ENCODE measurements at places on chromosomes 16 and 17.

DNA sequence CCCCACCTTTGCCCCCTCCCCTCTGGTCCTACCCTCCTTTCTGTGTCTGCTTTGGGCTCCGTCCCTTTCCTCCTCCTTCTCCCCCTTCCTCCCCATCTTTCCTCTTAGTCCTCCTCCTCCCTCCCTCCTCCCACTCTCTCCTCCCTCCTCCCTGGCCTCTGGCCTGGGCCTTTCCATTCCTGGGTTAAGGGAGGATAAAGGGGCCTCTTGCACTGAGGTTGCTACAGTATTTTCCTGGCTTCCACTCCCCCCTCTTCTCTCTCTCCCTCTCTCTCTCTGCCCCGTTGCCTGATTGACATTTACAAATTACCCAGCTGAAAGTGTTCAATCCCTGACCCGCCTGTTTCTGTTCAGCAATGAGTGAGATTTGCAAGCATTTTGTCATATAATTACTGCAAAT lies 44.0 kb downstream of the MRM1 start:
- ATAC-seq: no peak

DNA sequence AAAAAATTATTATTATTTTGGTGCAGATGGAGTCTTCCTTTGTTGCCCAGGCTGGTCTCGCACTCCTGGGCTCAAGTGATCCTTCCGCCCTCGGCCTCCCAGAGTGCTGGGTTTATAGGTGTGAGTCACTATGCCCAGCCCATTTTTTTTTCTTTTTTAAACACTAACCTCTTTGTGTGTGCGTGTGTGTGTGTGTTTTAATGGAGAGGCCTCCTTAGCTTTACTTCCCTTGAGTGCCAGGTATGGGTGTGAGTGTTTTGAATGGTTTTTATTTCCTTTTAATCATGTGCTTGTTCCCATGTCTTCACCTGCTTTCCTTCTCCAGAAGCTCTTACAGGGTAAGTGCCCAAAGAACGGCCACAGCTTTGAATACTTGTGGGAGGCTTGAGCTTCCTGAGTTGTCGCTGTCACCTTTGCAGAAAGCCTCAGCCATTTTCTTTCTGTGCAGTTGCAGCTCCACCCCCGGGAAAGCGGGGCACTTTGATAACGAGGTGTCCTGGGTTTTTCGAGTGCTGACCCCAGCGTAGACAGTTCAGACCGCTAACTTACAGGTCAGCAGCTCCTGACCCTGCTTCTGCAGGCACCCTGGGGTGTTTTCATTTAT lies 22.6 kb downstream of the AKAP1 start:
- ATAC-seq: no peak

DNA sequence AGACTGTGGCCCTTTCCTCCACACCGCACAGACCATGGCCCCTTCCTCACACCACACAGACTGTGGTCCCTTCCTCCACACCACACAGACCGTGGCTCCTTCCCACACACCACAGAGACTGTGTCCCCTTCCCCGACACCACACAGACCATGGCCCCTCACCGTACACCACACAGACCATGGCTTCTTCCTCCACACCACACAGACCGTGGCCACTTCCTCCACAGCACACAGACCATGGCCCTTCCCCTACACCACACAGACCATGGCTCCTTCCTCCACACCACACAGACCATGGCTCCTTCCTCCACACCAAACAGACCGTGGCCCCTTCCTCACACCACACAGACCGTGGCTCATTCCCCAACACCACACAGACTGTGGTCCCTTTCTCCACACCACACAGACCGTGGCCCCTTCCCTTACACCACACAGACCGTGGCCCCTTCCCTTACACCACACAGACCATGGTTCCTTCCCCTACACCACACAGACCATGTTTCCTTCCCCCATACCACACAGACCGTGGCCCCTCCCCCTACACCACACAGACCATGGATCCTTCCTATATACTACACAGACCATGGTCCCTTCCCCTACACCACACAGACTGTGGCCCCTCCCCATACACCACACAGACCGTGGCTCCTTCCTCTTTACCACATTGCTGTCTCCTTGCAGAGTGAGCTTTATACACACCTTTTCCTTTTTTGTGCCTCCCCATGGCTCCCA lies 297.5 kb upstream of the FOXF1 start:
- ATAC-seq: no peak

DNA sequence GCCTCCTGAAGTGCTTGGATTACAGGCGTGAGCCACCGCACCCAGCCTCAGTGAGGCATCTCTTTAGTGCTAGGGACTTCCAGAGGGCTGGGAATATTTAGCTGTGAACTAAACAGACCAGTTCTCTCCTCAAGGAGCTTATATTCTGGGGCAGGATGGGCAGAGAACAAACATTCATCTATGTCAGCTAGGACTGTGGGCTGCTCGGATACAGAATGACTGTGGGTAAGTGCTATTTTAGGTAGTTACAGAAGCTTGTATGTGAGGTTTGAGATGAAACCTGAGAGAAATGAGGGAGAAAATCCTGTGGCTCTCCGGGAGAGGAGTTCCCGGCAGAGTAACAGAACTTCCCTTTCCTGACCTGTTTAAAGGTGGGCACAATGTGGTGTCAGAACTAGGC lies 6.2 kb upstream of the INPP5K start:
- ATAC-seq: no peak

DNA sequence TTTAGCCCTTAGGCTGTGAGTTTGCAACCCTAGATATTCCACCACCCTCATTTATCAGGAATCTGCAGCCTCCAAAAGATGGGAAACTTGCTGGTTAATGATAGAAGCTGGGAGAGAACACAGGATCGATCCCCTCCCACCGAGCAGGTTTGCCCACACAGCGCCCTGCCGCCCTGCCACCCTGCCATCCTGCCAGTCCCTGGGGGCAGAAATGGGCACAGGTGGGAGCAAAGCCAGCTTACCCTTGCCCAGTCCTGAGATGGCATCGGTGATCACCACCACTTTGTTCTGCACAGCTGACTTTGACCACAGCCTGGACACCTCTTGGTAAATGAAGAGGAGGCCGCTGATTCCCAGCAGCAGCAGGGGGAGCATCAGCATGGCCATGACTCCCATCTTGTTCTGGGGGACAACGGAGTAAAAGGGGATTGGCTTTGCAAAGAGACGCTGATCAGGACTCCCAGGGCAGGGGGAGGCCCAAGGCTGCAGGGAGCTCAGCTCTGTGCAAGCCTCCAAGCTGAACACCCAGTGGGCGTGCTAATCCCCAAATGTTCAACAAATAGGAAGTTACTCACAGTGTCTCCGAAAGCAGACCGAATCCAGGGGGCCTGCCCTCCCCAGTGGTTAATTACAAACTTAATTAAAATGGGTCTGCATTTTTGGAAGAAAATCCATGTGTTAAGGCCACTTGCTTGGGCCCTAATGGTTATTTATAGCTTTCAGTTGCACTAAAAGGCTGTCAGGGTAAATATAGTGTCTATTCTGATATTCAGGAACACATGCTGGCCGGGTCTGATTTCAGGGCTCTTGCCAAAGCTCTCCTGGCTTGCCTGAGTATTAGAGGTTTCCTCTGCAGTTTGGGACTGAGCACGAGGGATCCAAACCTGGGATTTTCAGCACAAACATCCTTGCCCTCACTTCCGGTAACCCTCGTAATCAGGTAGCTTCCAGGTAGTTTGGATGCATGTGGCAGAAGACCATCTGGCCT lies at the start of gene DHRS7C:
TSS of gene DHRS7C (minus strand) at position 704 of the 988 bp plus-strand sequence. CDS start at position 396, 308 bp downstream.
- ATAC-seq: no peak

- no peak for ATAC-seq
Measured at GRCh38 chr16:56999409-57000270, 10.3 kb downstream of the NLRC5 start.

Data from gastroesophageal sphincter (tissue), 4 donors.